ENCODE measurements at places on chromosomes 2 and 18. TPM values are rescaled to one million over a fixed set of nuclear protein-coding genes. Genes with fewer than 3 reads are reported as not detected.

- H3K4me3 ChIP-seq = no peak overlapping the region
- peak overlapping the region; percentile 33 for H3K27ac ChIP-seq
- no peaks in the 10 kb centered on the region for H3K36me3 ChIP-seq
These were observed 366.9 kb downstream of the OSR1 start for GRCh38 chr2:18991177-18992168.

GRCh38 chr2:221001381-221001801, 570.7 kb downstream of the EPHA4 start:
- no peak overlapping the region for H3K27ac ChIP-seq
- no peak for DNase-seq
- no peak overlapping the region for H3K4me3 ChIP-seq
- no peaks in the 10 kb centered on the region for H3K36me3 ChIP-seq

DNA sequence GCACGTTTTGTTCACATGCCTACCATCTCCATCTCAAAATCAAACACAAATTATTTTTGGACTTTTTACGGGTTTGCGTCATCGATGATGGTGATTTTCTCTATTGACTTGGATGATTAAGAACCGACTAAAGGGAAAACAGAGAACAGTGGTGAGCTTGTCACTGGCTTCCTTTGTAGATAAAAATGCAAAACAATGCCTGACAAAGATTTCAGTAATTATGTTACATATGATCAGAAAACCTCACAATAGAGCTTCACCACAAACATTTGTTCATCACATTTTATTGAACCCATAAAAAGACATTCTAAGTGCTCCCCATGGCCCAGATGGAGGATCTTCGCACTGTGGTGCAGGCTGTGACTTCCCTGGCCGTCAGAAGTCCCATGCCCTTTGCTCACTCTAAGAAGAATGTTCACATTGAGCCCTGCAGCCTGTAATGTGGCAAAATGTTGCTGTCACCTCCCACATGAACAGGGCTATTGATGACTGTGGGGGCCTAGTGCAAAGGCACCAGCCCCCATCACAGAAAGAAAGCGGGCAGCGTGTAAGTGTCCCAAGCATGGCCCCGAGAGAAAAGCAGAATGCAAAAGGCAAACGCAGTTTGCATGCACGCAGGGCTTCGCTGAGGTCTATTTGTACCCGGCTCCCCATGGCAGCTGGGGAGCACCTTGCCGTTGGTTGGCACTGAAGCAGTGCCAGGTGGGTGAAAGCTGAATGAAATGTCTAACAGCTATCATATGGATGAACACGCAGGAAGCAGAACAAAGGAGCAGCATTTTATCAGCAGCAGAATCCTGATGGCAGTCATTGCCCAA, 60.6 kb downstream of the BCL2 start:
- H3K4me3 ChIP-seq = no peak overlapping the region
- H3K27me3 ChIP-seq = peaks cover 4% of the 10 kb centered on the region
- no peaks in the 10 kb centered on the region for H3K36me3 ChIP-seq
- H3K4me1 ChIP-seq = peaks cover 25% of the 10 kb centered on the region

GRCh38 chr2:239726631-239727181, 298.4 kb downstream of the NDUFA10 start:
- no peaks in the 10 kb centered on the region for H3K4me1 ChIP-seq
- H3K27me3 ChIP-seq = peaks cover 12% of the 10 kb centered on the region
- no peaks in the 10 kb centered on the region for H3K36me3 ChIP-seq
- no peak overlapping the region for H3K4me3 ChIP-seq
- no peak for DNase-seq

GRCh38 chr2:27303093-27304025, 4.9 kb downstream of the UCN start:
- DNase-seq = no peak
- H3K27me3 ChIP-seq = peaks cover 40% of the 10 kb centered on the region
- H3K36me3 ChIP-seq = no peaks in the 10 kb centered on the region
- H3K27ac ChIP-seq = no peak overlapping the region
- peaks cover 6% of the 10 kb centered on the region for H3K4me1 ChIP-seq

GRCh38 chr2:10497797-10498251, 49.7 kb upstream of the ODC1 start:
- H3K27ac ChIP-seq = no peak overlapping the region
- H3K4me3 ChIP-seq = no peak overlapping the region

- H3K27me3 ChIP-seq = peaks cover 32% of the 10 kb centered on the region
- no peak overlapping the region for H3K27ac ChIP-seq
- no peak overlapping the region for H3K4me3 ChIP-seq
- DNase-seq = no peak
- no peaks in the 10 kb centered on the region for H3K4me1 ChIP-seq
- peaks cover 5% of the 10 kb centered on the region for H3K36me3 ChIP-seq
These were observed 55.0 kb downstream of the IMPA2 start for GRCh38 chr18:12036201-12036751.

GRCh38 chr2:45912109-45912508, 260.6 kb downstream of the PRKCE start:
- peaks cover 28% of the 10 kb centered on the region for H3K27me3 ChIP-seq
- H3K27ac ChIP-seq = peak overlapping the region; percentile 23
- H3K36me3 ChIP-seq = no peaks in the 10 kb centered on the region
- DNase-seq = no peak

DNA sequence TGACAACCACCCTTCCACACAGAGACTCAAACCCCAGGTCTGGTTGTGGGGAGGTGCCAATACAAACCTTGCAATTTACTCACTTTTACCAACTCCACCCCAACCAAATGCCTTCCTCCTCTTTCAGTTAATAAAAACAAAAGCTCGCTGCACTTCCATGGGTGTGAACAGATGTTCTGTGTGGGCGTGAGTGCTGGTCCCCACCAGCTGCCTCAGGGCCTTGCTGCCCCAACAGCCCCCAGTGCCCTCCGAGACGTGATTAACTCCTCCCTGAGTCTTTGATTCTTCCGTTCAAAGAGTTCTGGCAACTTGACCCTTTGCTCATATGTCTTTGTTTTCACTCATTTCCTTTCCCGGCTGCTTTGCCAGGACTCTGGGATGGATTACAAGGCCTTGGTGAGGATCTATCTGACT, 258.9 kb upstream of the CXCR4 start:
- H3K27ac ChIP-seq = no peak overlapping the region
- H3K36me3 ChIP-seq = no peaks in the 10 kb centered on the region
- no peaks in the 10 kb centered on the region for H3K27me3 ChIP-seq
- no peaks in the 10 kb centered on the region for H3K4me1 ChIP-seq
- no peak overlapping the region for H3K4me3 ChIP-seq

- H3K36me3 ChIP-seq = no peaks in the 10 kb centered on the region
- peaks cover 23% of the 10 kb centered on the region for H3K27me3 ChIP-seq
- H3K27ac ChIP-seq = no peak overlapping the region
- no peak overlapping the region for H3K4me3 ChIP-seq
- peak; percentile 6 for DNase-seq
These were observed 207.8 kb downstream of the CYP26B1 start for GRCh38 chr2:71939588-71940535.

DNA sequence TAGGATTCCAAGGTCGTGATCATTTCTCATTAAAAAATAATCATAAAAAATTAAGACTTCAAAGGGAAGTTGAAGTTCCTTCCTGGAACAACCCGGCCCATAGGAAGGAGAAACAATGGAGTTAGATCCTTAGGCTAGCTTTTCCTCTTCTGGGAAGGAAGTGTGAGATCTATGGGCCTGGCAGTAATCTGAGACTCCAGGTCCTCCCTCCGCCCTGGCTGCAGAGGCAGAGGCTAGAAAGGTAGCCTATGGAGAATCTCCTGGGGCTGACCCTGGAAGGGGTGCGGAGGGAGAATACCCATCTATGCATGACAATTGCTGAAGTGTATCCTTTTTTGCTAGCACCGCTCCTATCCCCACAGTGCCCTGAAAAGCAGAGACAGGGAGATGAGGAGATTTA, 37.9 kb downstream of the TRIB2 start:
- no peak overlapping the region for H3K4me3 ChIP-seq
- H3K36me3 ChIP-seq = no peaks in the 10 kb centered on the region
- peaks cover 9% of the 10 kb centered on the region for H3K4me1 ChIP-seq
- no peak overlapping the region for H3K27ac ChIP-seq

GRCh38 chr2:144849612-144850011, 329.7 kb upstream of the ZEB2 start:
- no peak overlapping the region for H3K4me3 ChIP-seq
- H3K27ac ChIP-seq = no peak overlapping the region
- peaks cover 6% of the 10 kb centered on the region for H3K4me1 ChIP-seq
- DNase-seq = no peak

DNA sequence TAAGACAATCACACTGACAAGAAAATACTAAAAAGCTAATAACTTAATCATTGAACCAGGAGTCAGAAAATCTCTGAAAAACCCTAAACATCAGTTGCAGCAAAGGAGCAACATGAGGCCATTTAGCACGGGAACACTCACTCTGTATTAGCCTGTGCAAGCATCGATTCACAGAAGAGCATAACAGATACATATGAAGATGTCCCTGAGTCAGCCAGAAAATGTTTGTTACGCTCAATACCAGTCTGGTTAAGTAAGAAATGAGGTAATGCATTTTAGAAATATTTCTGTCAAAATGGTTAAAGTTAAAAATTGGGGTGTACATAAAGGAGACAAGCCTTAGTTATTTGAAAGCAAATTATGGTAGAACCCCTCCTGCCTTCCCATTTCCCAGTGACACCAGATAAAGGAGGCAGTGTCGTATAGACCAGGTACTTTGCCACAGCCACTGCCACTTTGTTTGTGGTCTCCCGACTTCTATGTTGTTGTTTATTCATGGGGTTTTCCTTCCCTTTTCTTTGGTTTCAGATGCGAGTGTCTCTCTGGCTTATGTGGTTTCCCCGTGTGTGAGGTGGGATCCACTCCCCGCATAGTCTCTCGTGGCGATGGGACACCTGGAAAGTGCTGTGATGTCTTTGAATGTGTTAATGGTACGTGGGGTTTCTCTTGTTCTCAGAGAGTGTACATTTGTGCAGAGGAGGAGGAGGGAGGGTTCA, 108.6 kb downstream of the CRIM1 start:
- no peak overlapping the region for H3K4me3 ChIP-seq
- no peaks in the 10 kb centered on the region for H3K27me3 ChIP-seq
- H3K36me3 ChIP-seq = peaks cover 6% of the 10 kb centered on the region
- peak overlapping the region; percentile 1 for H3K27ac ChIP-seq
- DNase-seq = no peak

DNA sequence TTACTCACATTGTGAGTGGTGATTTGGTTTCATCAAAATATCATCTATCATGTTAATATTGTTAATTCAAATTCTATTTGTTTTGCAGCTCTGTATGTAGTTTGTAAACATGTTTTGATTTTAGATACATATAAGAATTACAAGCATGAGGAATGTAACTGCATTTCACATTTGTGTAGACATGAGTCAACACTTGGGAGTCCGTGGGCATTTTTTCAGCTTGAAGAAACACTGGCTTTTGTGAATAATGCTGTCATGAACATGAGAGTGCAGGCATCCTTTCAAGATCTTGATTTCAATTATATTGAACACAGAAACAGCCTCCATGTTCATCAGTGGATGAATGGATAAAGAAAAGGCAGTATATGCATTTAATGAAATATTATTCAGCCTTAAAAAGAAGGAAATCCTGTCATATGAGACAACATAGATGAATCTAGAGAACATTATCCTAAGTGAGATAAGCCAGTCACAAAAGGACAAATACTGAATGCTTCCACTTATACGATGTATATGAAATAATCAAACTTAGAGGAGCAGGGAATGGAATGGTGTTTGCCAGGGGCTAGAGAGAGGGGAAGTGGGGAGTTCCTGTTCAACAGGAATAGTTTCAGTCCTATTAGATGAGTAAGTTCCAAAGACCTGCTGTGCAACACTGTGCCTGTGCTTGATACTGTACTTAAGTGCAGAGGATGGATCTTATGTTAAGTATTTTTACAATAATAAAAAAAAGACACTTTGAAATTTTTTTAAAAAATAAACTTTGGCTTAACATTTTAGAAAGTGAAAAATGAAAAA, 194.9 kb downstream of the LRATD1 start:
- no peaks in the 10 kb centered on the region for H3K27me3 ChIP-seq
- H3K4me1 ChIP-seq = peaks cover 7% of the 10 kb centered on the region
- no peak overlapping the region for H3K4me3 ChIP-seq
- no peak for DNase-seq

DNA sequence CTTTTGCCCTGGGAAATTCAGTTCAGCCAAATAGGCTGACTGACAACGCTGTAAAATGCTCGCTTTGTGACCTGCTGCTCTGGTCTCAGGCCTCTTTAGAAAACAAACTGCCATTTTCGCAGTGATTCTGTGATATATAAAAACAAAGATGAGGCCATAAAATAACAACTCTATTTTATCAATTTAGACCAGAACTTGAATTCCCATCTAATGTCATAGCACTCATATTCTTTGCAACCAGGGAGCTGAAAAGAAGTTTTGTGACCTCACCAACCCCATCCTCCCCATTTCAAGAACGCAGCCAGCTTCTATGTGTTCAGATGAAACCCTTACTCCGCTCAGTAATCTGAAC, 40.3 kb downstream of the TCF4 start:
- H3K27me3 ChIP-seq = no peaks in the 10 kb centered on the region
- no peak for DNase-seq
- no peak overlapping the region for H3K27ac ChIP-seq
- H3K36me3 ChIP-seq = peaks cover 5% of the 10 kb centered on the region

DNA sequence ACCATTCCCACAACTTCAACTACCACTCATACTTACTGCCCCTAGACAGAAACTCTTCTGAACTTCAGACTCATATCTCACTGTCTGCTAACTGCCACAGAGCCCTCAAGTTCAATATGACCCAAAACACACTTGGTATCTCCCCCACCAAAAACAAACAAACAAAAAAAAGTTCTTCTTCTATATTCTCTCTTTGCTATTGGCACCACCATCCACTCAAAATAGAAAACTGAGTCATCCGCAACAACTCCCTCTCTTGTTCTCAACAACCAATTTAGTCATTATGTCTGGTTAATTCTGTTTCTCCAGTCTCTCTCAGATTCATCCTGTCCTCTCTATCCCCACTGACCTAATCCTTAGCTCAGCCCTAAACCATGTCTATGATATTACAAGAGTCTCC, 7.2 kb upstream of the DCTN1 start:
- no peak overlapping the region for H3K27ac ChIP-seq
- no peak overlapping the region for H3K4me3 ChIP-seq
- H3K27me3 ChIP-seq = no peaks in the 10 kb centered on the region

DNA sequence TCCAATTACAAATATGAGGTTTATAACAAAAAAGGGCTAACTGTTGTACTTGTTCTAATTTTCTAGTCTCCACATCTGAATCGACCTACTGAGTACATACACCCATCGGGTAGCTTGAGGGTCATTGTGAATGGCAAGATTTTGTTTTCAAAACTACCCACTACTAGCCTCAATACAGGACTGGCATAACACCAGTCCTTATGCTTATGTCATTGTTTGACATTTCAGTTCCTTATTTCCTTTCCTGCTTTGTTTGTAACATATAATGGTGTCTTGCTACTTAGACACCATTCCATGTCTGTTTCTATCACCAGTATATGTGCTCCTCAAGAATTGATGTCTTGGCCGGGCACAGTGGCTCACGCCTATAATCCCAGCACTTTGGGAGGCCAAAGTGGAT, 86.0 kb downstream of the EPHA4 start:
- H3K4me1 ChIP-seq = peaks cover 7% of the 10 kb centered on the region
- H3K4me3 ChIP-seq = no peak overlapping the region
- H3K27me3 ChIP-seq = no peaks in the 10 kb centered on the region
- no peak overlapping the region for H3K27ac ChIP-seq

GRCh38 chr2:155689791-155690190, 642.7 kb downstream of the NR4A2 start:
- H3K4me1 ChIP-seq = no peaks in the 10 kb centered on the region
- no peak overlapping the region for H3K4me3 ChIP-seq
- DNase-seq = no peak
- no peak overlapping the region for H3K27ac ChIP-seq
- no peaks in the 10 kb centered on the region for H3K36me3 ChIP-seq

ALLC gene
- total RNA-seq = 0.16 TPM

C2orf72 gene
- total RNA-seq = 11.1 TPM

NYAP2 gene
- not detected for total RNA-seq

GPBAR1 gene
- 9.7 TPM for total RNA-seq

CDH19 gene
- not detected for total RNA-seq

EPB41L3 gene
- 41.7 TPM for total RNA-seq
